NCI-H1436 treated with DMSO at 0.1 percent for 48 hours (cell line): ENCODE measurements at places on chromosomes 7 and 10.

DNA sequence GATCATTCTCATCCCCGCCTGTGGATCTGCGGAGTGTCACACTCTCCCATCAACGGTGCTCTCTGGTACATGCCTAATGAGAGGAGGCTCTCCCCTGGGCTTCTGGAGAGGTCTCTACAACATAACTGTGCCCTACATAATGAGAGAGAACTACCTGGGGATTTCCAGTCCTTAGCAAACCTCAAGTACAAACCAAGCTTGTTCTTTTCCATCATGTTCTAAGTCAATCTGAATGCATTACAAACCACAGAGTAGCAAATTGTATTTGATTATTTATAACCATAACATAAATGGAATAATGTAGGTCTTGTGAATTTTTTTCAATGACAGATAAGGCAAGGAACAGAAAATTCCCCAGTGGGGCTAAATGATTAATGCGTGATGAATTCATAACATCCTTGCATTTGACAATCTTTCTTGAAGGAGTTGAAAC lies 412.4 kb upstream of the NRP1 start:
- peak; percentile 71 for DNase-seq

GRCh38 chr7:3065724-3066143 lies 22.1 kb upstream of the CARD11 start:
- no peak for DNase-seq

DNA sequence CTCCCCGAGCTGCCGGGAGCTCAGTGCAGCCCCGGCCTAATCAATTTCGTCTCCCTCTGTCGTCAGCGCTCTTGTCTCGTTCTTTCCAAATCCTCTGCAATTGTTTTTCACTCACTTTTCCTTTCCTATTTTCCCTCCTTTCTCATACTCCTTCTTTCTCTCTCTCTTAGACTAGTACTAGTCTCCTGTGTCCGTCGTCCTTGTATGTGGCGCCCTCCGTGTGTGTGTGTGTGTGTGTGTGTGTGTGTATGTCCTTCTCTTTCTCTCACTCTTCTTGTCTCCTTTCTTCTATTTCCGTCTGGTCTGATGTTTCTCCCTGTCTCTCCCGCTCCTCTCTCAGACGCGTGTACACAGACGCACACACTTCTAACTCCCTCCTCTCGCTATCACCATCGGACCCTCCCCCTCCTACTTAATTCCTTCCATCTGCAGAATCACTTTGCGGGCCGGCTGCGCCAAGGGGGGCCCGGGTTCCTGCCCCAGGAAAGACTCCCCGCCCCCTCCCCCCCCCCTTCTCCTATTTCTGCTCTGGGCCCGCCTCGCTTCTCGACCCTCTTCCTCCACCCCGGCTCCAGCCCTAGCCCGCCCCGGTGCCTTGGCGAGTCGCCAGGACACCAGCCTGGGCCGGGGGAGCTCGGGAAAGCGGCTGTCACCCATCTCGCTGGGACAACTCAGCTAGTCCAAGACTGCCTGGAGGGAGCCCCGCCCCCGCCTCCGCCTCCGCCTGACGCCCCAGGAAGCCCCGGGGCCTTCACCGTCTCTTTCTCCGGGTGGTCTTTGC lies 743 bp upstream of the ZCCHC24 start:
- no peak for DNase-seq

- DNase-seq: no peak
Observed at GRCh38 chr10:86876748-86877147, 80.7 kb downstream of the MMRN2 start.

- DNase-seq: no peak
Observed at GRCh38 chr7:112103246-112103645, 103.0 kb downstream of the DOCK4 start.

DNA sequence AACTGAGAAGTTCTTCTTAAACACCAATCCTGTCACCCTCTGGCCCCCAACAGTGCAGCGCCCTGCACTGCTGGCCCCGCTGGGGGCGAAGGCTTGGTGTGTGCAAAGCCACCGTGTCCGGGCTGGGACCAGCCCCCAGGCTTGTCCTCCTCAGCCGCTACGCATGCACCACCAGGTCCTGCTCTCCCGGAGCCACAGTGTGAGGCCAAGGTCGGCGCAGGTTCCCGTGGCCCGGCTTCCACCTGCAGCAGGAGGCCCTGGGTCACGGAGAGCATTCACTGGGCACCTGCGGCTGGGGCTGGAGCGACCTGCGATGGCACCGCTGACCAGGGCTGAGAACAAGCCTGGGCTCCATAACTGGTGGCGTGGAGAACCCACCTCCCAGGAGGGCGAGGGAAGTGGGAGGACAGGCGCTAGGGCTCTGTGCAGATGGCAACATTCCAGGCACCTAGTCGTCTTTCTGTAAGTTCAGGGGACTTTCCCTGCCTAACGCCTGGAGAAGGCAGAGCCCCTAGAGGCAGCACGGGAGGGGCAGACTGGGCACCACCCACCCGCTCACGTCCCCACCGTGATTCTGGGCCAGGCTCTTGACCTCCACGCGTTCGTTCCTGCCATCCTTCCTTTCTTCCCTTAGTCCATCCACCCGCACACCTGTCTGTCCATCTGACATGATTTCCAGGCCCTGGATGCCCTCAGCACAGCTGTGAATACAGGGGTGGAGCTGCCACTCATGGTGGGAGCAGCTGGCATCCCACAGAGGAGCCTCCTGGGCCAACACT lies 271.6 kb downstream of the ELFN1 start:
- DNase-seq: no peak

GRCh38 chr10:104479906-104480593 lies 126.4 kb downstream of the CFAP58 start:
- DNase-seq: no peak

- no peak for DNase-seq
Observed at GRCh38 chr7:148773334-148773733, 74.6 kb downstream of the CUL1 start.

- DNase-seq: no peak
Observed at GRCh38 chr10:26792758-26793495, 67.8 kb downstream of the ABI1 start.

DNA sequence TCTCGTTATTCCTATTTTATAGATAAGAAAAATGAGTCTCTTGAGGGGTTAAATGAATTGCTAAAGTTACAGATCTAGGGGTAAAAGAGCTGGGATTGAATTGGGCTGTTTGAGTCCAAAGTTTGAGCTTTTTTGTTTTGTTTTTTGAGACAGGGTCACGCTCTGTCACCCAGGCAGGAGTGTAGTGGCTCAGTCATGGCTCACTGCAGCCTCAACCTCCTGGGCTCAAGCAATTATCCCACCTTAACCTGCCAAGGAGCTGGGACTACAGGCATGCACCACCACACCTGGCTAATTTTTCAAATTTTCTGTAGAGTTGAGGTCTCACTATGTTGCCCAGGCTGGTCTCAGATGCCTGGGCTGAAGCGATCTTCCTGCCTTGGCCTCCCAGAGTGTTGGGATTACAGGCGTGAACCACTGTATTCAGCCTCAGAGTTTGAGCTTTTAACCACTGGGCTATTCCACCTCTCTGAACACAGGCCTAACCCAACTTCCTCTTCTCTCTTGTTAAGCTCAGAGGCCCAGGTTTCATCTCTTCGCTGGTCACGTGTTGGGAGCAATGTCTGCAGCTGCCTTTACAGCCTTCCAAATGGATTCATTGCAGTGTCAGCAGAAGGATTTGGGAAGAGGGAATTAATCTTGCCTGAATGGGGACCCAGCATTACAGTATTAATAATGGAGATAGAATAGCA lies 8.0 kb downstream of the SUFU start:
- DNase-seq: no peak

- DNase-seq: no peak
Observed at GRCh38 chr10:13315361-13315760, 15.5 kb upstream of the PHYH start.

DNA sequence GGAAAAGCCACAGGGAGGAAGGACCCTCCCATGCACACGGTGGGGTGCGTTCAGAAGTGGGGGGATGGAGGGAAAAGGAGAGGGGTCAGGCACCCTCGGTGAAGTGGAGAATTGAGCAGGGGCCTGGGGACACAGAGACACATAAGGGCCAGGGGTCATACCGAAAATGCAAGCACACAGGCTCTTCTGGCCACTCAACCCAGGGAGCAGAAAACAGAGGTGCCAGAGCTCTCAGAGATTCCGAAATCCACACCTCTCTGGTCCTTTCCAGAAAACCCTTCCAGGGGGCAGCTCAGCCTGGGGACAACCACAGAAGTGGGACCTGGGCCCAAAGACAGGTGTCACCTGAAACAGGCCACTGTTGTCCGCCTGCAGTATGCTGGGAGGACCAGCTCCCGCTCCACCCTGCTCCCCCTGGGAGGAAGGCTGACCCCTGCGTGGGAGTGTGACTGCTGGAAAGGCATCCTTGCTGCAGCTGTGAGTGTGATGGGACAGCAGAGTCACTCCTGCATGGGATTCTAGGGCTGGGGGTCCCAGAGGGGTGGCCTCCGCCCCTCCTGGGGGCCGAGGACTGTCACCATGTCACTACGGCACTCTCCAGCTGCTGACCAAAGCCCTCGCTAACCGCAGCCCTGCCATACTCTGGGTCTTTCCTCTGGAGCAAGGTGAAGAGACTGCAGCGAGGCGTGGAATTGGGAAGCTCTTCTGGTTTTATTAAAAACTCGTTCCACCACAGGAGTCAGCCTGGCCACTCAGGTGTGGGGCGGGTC lies 63.1 kb downstream of the TMEM209 start:
- no peak for DNase-seq

GRCh38 chr10:32937911-32938424 lies 20.1 kb downstream of the ITGB1 start:
- no peak for DNase-seq

DNA sequence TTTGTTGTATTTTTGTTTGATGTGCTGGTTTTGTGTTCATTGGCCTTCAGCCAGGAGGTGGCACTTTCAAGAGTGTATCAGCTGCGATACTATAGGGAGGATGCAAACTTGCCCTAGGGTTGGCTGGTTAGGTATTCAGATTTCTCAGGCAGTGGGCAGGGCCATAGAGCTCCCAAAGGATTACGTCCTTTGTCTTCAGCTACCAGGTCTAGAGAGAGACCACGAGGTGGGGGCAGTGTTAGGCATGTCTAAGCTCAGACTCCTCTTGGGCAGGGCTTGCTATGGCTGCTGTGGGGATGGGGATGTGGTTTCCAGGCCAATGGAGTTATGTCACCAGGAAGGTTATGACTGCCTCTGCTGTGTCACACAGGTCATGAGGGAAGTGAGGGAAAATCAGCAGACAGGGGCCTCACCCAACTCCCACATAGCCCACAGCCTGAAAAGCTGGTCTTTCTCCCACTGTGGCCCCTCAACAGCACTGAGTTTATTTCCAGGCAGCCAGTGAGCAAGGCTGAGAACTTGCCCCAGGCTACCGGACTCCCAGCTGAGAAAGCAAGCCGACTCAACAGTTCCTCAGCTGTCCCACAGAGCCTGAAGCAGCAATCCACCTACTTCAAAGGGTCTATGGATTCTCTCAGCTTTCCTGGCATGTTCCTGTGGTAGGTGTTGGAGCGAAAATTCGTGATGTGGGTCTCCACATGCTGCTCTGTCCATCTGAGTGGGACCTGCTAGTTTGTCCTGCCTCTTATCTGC lies 227.4 kb upstream of the COBL start:
- DNase-seq: no peak

- no peak for DNase-seq
Observed at GRCh38 chr10:124097883-124098282, 4.5 kb upstream of the CHST15 start.

GRCh38 chr10:124010024-124010423 lies 83.4 kb downstream of the CHST15 start:
- DNase-seq: no peak
